ENCODE measurements at places on chromosomes 6 and 20. TPM values are rescaled to one million over a fixed set of nuclear protein-coding genes. Genes with fewer than 3 reads are reported as not detected.

Gene KHDC1L
- total RNA-seq = not detected

DNA sequence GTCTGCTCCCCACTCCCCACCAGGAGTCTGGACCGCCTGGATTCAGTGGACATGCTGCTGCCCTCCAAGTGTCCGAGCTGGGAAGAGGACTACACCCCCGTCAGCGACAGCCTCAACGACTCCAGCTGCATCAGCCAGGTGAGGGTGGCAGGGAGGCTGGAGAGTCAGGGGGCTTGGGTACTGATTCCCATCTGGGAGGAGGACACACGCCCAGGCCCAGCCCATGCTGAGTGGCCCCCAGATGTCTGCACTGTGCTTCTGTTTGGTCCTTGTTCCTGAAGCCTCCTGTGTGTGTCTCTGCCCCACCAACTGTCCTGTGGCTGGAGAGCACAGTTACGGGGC is 101.6 kb upstream of the MYL9 start:
- no peaks in the 10 kb centered on the region for H3K27me3 ChIP-seq
- no peaks in the 10 kb centered on the region for H3K36me3 ChIP-seq
- no peak overlapping the region for H3K4me3 ChIP-seq
- H3K4me1 ChIP-seq = no peaks in the 10 kb centered on the region

Gene UST
- 20.6 TPM for total RNA-seq

DNA sequence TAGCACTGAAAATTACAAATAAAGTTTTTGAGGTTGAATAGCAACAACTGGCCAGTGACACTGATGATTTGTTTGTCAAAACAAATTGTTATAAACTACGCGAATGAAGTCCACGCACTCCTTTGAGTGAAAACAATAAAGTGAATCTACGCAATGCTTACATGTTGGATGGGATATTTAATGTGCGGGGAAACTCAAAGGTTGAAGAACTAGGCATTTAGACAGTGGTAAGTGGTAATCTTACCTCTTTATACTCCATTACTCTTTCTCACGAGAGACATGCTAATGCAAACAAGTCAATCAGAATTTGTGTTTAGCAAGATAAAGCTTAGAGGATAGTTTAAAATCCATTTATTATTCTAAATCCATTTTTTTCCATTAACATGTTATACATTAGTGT is 606.4 kb downstream of the KHDRBS2 start:
- no peak overlapping the region for H3K27ac ChIP-seq
- no peaks in the 10 kb centered on the region for H3K36me3 ChIP-seq
- no peaks in the 10 kb centered on the region for H3K4me1 ChIP-seq
- no peaks in the 10 kb centered on the region for H3K27me3 ChIP-seq

GRCh38 chr6:130647246-130647645 is 180.0 kb upstream of the SMLR1 start:
- H3K4me3 ChIP-seq = no peak overlapping the region
- H3K4me1 ChIP-seq = no peaks in the 10 kb centered on the region
- DNase-seq = no peak
- no peaks in the 10 kb centered on the region for H3K27me3 ChIP-seq
- H3K27ac ChIP-seq = no peak overlapping the region
- H3K36me3 ChIP-seq = no peaks in the 10 kb centered on the region
